ENCODE measurements at places on chromosomes 1 and 21. TPM values are rescaled to one million over a fixed set of nuclear protein-coding genes. Genes with fewer than 3 reads are reported as not detected.

- no peak for DNase-seq
Measured at GRCh38 chr1:19369396-19370090, 57.4 kb downstream of the SLC66A1 start.

DNA sequence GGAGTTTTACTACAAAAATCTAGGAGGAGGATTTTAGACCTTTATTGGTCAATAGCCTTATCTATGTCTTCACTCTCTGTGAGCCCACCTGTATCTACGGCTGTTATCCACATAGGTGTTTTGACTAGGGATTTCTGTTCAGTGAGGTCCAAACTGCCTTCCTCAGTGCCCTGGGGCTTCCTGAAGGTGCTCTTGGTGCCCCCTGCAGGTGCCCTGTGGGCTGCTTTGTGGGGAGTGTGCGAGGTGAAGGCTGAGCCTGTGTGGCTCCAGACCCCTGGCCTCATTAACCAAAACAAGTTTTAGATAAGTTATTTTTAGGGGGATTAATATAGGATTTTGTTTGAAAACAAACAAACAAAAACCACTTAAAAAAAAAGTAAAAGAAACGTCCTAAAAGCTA, 122.5 kb downstream of the KIF26B start:
- DNase-seq = no peak

DNA sequence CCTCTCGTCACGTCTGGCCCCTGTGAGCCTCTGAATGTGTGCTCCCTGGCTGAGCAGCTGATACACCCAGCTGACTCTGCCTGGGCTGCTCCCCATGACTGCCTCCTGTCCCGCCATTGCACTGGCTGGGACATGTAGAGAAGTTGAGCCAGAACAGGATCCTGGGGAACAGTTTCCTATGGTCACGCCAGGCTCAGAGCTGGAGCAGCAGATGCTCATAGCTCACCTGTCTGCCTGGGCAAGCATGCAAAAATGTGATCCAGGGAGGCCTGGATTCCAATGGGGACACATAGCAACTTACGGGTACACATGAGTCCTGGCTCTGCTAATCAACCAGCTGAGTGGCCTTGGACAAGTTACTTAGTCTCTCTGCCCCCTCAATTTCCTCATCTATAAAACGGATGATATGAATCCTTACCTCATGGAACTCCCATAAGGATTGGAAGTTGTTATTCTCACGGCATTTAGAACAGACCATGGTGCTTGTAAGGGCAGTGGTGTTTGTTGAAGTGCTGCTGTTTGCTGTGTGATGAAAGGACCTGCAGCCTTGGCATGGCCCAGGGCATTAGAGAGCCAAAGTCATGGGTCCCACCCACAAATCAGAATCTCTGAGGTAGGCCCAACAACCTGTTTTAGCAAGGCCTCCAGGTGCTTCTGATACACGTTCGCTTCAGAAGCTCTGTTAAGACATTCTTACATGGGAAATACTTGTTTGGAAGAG, 150.3 kb upstream of the VANGL1 start:
- no peak for DNase-seq

GRCh38 chr1:159999204-159999603, 32.6 kb downstream of the PIGM start:
- no peak for DNase-seq

- DNase-seq = no peak
Measured at GRCh38 chr1:24934310-24935195, 4.5 kb upstream of the RUNX3 start.

DNA sequence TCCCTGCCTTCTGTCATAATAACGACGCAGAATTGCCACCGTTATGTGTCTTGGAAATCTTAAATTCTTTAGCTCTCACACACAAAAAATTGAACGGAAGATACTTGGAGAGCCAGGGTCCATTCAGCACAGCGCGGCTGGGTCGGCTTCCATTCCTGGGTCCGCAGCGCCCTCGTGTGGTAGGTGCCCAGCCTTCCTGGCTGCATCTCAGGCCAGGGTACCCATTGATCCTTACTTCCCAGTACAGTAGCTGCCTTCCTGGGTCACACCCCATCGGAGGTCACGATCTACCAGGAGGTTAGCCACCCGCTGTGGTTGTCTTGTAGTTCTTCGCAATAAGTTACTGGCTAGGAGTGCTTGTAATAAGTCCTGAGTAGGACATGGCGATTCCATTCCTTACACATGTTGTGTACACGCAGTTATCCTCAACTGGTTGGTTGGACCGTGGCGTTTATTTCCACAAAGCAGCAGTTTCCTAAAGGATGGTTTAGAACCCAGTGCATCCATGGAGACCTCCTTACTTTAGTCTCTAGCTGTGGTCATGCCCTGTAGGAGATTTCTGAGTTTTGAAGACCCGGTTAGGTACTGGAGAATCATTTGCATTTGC, 9.9 kb upstream of the MTARC1 start:
- peak; percentile 79 for DNase-seq

- DNase-seq = no peak
Measured at GRCh38 chr1:97767381-97767780, 153.5 kb downstream of the DPYD start.

DNA sequence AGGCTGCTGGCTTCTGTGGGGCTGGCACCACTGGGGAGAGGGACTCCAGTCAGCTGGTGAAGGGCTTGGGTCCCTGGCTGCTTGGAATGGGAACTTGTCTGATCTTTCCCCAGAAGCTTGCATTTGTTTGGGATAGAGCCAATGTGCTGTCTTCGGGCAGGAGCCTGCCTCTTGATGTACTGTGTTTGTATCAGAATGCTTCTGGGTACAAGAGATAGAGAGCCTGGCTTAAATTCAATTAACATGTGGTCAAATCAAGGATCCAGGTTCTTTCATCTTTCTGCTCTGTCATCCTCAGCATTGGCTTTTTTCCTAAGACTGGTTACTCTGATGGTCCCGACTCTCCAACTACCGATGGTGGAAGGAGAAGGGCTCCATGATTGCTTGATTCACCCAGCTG, 16.0 kb upstream of the PROK1 start:
- DNase-seq = no peak

DNA sequence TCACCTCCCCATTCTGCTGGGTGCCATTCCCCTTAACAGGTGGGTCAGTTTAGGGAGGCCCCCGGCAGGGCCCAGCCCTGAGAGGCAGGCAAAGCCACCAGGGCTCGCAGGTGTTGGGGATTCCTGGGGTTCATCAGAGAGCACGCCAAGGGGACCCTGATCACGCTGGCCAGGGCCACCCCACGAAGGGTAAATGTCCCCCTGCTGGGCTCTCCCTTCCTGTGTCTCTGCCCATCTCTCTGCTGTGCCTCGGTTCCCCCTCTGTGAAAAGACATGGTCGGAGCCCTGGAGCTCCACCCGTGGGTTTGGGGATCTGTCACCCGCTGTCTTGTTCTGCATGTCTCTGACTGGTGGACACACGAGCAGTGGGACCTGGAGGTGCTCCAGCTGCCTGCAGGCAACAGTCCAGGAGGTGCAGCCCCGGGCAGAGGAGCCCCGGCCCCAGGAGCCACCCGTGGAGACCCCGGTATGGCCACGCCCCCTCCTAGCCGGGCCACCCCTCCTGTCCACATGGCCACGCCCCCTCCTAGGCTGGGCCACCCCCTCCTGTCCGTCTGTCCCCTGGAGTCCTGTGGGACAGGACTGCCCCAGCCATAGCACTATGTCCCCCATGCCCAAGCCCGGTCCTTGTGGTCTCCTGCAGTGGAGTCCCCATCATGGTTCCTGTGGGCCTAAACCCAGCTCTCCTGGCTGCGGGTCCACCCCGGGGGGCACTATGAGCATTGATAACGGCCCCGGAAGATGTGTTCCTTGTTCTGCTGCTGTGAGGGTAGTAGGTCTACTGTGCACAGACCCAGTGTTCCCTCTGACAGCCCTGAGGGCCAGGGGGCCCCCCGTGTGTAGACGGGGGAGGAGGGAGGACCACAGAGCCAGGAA, 6.5 kb downstream of the AIRE start:
- DNase-seq = no peak

- DNase-seq = no peak
Measured at GRCh38 chr1:110508028-110508940, 10.7 kb downstream of the KCNA10 start.

DNA sequence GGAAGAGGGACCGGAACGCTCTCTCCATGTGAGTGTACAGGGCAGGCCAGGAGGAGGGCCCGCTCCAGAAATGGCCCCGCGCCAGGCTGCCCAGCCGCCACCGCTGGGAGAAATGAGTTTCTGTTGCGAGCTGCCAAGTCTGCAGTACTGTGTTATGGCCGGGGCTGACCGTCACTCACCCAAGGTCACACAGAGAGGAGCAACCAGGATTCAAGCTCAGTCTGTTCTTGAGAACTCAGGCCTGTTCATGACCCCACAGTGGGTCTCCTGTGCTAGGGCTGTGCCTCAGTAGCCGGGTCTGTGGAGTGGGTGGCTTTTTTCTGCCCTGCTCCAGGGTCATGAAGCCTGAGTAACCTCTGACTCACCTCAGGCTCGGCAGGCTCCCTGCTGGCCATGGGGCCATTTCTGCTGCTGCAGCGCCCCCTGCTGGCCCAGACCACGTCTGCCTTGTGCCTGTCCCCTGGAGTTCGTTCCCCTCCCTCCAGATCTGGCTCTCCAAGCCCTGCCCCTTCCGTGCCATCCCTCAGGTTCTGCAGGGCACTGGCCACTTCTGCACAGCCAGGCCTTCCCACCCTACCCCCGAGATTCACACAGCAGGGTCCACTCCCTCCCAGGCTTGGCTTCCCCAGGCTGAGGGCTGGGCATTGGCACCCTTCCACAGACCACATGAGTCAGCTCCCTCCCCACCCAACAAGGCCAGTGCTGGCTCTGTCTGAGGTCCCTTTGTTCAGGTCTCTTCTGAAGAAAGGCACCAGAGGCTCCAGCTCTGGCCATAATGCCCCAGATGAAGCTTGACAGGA, 51.8 kb downstream of the EDN2 start:
- no peak for DNase-seq

DNA sequence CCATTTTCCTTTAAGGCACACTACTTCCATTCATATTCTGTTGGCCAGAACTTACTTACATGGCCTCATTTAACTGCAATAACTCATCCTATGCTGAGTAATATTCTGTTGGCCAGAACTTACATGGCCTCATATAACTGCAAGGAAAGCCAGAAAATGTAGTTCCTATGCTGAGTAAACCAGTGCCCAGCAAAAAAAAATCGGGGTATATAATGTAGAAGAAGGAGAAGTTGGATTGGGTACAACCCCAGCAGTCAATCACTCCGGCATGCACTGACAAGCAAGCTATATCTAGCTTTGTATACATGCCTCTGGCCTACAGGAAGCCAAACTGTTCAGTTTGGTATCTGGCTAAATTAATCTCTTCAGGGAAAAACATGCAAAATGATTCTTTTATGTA, 39.4 kb upstream of the PPIH start:
- DNase-seq = no peak

DNA sequence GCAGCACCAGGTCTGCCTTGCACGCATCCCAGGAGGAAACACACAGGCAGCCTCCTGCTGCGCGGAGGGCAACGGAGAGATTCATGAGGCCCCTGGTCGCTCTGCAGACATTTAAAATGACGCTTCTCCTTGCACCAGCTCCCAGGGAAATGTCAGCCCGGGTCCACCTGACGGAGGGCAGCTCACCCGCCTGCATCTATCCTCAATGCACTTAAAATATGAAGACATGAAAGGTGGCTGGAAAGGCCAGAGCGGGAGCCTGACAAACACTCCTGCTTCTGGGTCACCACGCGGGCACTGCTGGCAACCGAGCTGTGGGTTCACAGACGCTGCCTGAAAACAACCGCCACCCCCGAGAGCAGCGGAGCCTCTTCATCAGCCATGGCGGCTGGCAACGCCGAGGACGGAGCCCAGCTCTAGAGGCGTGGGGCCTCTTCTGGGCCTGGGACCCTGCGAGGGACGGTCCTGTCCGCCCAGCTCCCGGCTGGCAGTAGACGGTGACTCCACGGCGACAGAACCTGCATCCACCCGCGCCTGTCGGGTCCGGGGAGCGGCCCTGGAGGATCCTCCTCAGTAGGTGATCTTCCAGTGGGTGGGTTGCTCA, 22.7 kb downstream of the POFUT2 start:
- no peak for DNase-seq

- DNase-seq = no peak
Measured at GRCh38 chr1:79293611-79294010, 287.1 kb upstream of the ADGRL4 start.

- no peak for DNase-seq
Measured at GRCh38 chr1:14894811-14895560, 258.6 kb upstream of the TMEM51 start.

- DNase-seq = peak; percentile 84
Measured at GRCh38 chr1:199273837-199274379, 635.1 kb downstream of the PTPRC start.

DNA sequence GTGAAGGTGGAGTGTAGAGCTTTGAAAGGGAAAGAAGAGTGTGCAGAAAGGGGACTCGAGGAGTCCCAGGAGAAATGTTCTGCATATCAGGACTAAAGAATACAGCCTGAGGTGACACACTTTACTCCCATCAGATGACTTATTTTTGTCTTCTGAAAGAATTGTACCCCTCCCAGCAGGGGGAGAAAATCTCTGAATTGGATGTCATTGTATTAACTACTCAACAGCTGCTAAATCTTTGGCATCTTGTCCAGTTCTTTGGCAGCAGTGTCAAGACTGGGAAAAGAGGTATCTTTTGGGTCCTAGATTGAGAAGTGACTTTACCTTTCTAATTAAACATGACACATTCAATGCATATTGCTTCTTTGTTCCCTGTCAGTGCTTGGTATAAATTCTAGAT, 18.9 kb downstream of the UBE4B start:
- DNase-seq = no peak

DNA sequence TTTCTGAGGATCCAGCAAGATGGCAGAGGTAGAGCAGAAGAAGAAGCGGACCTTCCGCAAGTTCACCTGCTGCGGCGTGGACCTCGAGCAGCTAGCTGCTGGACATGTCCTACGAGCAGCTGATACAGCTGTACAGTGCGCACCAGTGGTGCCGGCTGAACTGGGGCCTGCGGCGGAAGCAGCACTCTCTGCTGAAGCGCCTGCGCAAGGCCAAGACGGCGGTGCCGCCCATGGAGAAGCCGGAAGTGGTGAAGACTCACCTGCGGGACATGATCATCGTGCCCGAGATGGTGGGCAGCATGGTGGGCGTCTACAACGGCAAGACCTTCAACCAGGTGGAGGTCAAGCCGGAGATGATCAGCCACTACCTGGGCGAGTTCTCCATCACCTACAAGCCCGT, 125.8 kb downstream of the LRIG2 start:
- no peak for DNase-seq

GRCh38 chr1:167707942-167708341, 13.8 kb upstream of the MPZL1 start:
- DNase-seq = no peak

The CRNN gene
- not detected for total RNA-seq

The STUM gene
- total RNA-seq = 24.0 TPM

The CENPS gene
- total RNA-seq = 6.4 TPM

The SLAMF6 gene
- not detected for total RNA-seq

The FCRL6 gene
- not detected for total RNA-seq

The OR6N1 gene
- total RNA-seq = not detected

The EFCAB14 gene
- 29.3 TPM for total RNA-seq

The HAO2 gene
- total RNA-seq = not detected
